ENCODE measurements at places on chromosomes 13 and 19. TPM values are rescaled to one million over a fixed set of nuclear protein-coding genes. Genes with fewer than 3 reads are reported as not detected.
A peak's percentile ranks its signal among the peaks of the same experiment; 100 is the strongest.

GRCh38 chr19:18304208-18304457 lies 18.7 kb downstream of the LSM4 start:
- DNase-seq = no peak

DNA sequence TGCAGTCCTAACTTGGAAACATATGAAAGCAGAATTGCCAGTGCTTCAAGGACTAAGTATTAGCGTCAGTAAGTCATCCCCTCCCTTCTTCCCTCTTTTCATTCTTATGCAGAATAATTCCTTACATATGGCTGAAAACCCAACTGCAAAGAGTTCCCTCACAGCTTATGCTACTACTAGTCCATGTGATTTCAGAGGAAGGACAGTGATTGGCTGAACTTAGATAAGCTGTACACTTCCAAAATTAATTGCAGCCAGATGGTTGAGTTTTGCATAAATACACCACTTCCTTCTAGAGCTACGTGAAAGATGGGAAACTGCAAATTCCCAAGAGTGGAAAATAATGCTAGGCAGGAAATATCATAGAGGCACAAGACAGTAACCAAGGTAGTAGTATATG lies 730.4 kb downstream of the OLFM4 start:
- no peak for DNase-seq

Gene ZNF85
- 8.7 TPM for polyA plus RNA-seq

DNA sequence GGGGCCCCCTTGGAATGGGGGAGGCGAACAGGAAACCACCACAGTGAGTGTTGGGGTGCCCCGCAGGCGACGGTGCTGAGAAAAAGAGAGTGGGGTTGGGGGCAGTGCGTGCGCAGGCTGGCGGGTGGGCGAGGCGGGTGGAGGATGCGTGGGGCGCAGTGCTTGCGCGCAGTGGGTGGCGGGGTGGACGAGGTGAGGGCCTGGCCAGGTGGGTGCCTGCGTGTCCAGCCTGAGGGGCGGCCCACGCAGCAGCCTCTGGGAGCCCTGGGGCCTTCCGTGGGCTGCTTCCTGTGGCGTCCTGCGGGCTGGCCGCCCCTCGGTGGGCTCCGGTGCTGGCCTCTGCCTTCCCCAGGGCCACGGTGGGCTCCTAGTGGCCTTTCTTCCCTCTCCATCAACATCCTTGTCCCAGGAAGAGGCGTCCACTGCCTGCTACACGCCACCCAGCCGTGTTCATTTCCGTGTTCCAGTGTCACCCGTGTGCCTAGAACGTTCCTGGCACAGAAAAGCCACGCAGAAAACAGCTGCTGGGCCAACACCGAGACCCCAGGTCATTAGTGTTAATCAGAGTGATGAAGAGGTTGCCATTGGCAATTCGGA lies 7.1 kb downstream of the ATP11A start:
- no peak for DNase-seq

DNA sequence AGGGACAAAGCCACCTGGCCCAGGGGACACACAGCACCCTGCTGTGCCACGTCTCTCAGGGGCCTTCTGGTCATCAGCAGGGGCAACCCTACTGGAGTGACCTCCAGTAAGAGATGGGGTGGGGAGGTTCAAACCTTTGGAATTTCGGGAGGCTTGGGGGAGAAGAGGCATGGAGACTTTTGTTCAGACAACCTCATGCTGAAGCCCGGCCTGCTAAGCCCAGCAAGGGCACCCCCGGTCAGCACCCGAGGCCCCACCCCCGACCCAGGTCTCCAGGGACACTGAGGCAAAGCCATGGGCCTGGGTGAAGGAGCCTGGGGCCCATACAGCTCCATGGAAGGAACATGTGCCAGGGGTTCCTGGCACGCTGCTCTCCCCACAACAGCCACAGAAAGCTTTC lies 23.3 kb downstream of the ZNF787 start:
- no peak for DNase-seq

GRCh38 chr13:48066310-48066989 lies 28.5 kb downstream of the MED4 start:
- no peak for DNase-seq

DNA sequence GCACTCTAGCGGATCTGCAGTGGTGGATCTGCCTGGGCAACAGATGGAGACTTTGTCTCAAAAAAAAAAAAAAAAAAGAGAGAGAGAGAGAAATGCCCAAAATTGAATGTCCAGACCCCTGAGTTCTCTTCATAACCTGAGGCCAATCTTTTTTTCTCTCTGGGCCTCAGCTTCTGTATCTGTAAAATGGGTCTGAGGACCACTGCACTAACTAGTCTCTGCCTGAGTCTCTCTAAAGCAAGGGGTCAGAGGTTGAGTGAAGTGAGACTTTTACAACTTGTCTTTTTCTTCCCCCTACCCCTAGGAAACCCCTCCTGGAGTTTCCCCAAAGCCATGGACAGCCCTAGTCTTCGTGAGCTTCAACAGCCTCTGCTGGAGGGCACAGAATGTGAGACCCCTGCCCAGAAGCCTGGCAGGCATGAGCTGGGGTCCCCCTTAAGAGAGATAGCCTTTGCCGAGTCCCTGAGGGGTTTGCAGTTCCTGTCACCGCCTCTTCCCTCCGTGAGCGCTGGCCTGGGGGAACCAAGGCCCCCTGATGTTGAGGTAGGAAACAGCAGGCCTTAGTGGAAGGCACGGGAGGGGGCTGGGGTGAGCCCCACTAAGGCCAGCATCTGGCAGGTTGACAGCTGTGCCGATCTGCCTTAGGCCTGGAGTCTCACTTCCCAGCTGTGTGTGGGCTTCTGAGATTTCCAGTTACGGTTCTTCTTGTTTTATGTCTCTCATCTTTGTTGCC lies 1.8 kb downstream of the TMEM91 start:
- no peak for DNase-seq

Gene ZNF208
- 1.4 TPM for polyA plus RNA-seq

Gene ZNF568
- polyA plus RNA-seq = 40.2 TPM

DNA sequence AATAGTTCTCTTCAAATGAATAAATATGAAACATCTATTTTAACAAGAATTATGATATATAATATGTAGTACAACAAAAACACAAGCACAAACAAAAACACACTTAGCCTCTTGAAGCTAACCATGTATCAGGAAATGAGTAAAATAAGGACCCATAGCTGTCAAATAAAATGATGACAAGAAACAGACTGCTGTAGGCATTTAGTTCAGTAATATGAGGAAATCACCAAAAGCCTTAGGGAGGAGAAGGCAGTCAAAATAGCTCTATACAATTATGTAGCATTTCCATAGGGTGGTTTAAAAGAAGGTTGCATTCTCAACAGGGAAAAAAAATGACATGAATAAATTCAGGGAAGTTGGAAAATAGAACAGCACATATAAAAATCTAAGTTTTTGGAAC lies 163.4 kb downstream of the PCDH20 start:
- no peak for DNase-seq

- no peak for DNase-seq
These were observed 105.2 kb upstream of the SOX1 start for GRCh38 chr13:111961651-111962192.

DNA sequence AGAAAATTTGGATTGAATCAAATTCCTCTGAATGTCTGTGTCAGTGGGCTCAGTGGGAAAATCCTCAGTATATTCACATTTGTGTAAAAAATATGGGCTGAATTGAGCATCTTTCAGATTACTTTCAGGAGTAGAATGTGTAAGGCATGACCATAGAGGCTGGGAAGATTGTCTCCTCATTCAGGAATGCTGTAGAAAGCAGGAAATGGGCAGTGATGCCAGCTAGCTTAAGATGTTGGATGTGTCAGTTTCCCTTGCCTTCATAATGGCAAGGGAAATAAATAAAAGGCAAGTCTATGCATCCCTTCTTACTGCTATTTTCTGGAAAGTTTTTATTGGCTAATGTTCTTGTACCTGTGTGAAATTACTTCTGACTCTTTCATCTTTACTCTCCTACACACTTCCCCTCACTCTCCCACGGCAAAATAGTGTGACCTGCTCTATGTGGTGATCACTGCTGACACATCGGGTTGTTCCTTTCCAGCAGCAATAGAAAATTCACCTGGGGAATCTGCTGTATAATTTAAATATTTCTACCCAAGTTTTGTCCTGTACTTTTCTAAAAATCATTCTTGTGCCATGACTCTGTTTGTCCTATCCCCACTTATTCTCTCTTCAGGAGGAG lies 103.2 kb downstream of the LMO7 start:
- DNase-seq = no peak

- DNase-seq = peak; percentile 70
These were observed 52.0 kb downstream of the NWD1 start for GRCh38 chr19:16771618-16772017.

DNA sequence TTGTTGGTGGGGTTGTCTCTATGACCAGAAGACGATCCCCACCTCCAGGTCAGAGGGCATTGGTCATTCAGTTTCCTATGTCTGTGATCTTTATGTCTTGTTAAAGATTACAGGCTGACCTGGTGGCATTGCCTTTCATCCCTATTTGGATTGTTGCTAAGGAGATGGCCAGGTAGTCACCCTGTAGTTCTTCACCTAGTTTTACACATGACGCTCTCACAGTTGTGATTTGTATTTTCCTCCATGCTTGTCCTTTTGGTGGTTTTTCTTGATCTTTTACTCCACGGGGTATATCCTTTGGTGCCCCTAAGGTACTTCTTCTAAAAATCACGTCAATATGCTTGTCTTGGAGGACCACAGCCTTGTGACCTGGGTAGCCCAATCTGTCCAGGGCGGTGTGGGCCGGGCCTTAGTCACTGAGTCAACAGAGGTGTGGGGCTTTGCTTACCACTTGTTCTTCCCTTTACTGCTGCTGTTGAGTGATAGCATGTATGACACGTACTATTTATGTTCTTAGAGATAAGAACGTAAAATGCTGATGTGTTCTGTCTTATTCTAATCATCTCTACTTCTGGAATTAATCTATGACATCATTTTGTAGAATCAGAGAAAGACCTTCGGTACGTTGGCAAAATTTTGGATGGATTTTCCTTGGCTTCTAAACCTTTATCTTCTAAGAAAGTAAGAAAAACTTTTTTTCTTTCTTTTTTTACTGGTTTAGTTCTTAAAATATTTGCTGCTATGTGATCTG lies 20.1 kb downstream of the GPATCH1 start:
- DNase-seq = no peak

Gene ZNF160
- 19.4 TPM for polyA plus RNA-seq

Gene MEIOSIN
- polyA plus RNA-seq = not detected
